ENCODE measurements at places on chromosomes 2 and 18. TPM values are rescaled to one million over a fixed set of nuclear protein-coding genes. Genes with fewer than 3 reads are reported as not detected.

Gene CAPN14
- 0.12 TPM for total RNA-seq

- DNase-seq = peak; percentile 40
These were observed 34.1 kb downstream of the WDR35 start for GRCh38 chr2:19955544-19956422.

DNA sequence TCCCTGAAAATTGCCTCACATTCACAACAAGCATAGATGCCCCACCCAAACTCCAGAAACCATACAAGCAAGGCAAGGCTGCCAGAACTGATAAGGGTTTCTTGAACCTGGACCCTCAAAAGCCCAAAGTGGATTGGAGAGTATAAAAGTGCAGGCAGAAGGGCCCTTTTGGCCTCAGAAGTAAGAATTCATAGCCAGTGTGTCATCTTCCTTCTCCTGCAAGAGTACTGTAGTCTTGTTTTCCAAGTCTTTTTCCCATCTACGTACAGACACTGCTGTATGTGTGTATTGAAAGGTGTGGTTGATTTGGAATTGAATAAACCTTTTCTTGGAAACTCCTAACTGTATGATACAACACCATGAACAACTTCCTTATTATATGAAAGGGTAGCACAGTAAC is 46.8 kb downstream of the ZC3H15 start:
- DNase-seq = no peak

DNA sequence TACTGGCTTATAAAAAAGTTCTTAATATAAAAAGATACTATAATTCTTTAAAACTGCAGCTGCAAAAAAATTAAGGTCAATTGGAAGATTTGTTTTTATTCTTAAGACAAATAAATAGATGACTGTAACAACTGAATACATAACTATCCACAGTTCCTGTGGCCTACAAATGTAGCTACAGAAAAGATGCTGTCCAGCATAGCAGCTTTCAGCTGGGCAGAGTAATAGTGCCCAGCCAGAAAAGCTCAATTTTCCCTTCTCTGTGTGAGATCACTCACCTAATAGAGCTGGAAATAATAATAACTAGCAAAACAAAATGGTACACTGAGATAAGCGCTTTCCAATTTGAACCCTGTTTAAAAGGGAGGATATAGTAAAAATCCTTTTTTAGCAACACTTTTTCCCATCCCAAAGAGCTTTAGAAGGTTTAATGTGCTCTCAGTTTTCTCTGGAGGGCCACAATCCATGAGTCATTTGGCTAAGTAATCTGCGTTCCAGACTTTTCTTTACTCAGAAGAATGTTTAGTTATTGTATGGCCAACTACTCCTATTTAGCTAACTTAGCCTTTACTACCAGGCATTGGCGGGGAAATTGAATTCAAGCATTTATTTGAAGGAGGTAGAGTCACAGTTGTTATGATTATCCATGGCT is 158.1 kb upstream of the SLC39A10 start:
- DNase-seq = no peak

GRCh38 chr18:54766634-54767033 is 61.6 kb upstream of the RAB27B start:
- no peak for DNase-seq

DNA sequence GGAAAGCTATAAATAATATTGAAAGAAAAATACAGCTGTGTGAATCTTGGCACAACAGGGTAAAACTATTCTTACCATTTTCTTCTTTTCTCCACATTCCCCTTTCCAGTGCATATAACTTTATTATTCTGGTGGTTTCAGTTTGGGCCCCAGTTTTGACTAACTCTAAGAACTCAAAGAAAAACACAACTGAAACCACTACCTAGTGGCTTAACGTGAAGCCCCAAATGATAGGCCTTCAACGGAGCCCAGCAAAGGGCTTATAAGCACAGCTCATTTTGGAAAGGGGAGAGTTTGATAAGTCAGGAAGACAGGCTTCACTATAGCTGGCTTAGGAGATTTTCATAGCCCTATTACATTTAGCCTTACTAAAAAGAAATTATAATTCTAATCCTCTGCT is 62.4 kb downstream of the PPP1R1C start:
- no peak for DNase-seq

GRCh38 chr2:58081000-58081399 is 34.4 kb downstream of the VRK2 start:
- DNase-seq = no peak

Gene ZSWIM2
- not detected for total RNA-seq

Gene ADD2
- total RNA-seq = 2.2 TPM
